Calu3 (cell line): ENCODE measurements at places on chromosomes 16 and 17.

GRCh38 chr16:9136596-9136995 lies 45.2 kb downstream of the HAPSTR1 start:
- DNase-seq: no peak

DNA sequence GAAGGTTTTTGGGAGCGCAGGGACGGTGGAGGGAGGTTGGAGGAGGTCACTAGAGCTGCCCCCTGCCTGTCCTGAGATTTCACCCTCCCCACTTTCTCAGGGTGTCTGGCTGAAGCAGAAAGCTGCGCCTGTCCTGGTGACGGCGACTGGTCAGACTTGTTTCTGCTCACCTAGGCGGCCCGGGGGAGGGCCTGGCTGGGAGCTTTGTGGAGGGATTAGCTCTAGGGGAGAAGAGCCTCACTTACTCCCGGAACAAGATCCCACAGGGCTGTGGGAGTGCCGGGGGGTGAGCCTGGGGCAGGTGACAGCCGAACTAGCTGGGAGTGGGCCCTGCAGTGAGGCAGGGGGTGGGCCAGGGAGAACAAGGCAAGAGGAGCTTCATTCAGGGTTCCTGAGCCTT lies 11.5 kb downstream of the NHERF1 start:
- peak; percentile 82 for DNase-seq

- no peak for DNase-seq
Measured at GRCh38 chr16:67841198-67841815, 813 bp upstream of the THAP11 start.

GRCh38 chr16:87661561-87661960 lies 59.3 kb downstream of the JPH3 start:
- DNase-seq: peak; percentile 53

- DNase-seq: no peak
Measured at GRCh38 chr16:19499006-19499405, 22.9 kb downstream of the GDE1 start.

- no peak for DNase-seq
Measured at GRCh38 chr17:34764716-34765115, 185.3 kb downstream of the TMEM132E start.

- peak; percentile 57 for DNase-seq
Measured at GRCh38 chr17:320809-321385, 31.7 kb downstream of the RPH3AL start.

DNA sequence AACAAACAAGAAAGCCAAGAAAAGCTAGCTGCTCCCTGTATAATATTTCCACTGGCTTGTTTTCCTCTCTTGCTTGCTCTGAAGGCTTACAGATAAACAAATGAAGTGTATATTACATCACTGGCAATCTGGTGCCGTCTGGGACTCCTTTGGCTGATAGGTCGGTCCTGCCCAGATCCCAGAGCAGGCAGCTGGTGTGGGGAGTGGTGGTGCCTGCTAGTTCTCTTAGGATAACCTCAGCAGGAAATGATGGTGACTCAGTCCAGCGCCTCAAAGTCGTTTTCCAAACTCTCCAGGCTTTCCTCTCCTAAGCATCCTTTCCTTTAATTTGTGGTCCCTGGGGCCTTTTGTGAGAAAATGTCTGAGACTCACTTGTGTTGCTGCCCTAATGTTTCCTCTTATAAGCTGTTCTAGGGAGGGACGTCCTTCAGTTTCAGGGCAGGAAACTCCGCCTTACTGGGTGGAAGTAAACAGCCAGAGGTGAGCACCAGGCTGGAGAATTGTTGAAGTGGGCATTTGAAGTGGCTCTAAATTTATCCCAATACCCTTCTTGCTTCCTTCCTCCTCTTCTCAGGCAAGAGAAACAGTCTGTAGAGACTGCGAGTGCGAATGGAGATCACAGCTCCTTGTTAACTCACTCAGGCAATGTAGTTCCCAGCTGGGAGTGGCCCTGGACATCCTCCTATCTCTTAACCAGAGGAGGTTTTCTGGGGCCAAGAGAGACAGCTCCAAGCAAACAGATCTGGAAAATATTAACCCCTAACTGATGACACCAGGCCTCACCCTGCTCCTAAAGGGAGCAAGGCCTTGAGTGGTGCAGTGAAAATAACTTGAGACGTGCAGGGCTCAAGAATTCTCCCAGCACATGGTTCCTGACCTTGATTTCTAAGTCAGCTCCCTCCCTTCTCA lies 34.9 kb downstream of the CD300LF start:
- no peak for DNase-seq

GRCh38 chr16:54936979-54937670 lies 6.5 kb downstream of the IRX5 start:
- DNase-seq: no peak

DNA sequence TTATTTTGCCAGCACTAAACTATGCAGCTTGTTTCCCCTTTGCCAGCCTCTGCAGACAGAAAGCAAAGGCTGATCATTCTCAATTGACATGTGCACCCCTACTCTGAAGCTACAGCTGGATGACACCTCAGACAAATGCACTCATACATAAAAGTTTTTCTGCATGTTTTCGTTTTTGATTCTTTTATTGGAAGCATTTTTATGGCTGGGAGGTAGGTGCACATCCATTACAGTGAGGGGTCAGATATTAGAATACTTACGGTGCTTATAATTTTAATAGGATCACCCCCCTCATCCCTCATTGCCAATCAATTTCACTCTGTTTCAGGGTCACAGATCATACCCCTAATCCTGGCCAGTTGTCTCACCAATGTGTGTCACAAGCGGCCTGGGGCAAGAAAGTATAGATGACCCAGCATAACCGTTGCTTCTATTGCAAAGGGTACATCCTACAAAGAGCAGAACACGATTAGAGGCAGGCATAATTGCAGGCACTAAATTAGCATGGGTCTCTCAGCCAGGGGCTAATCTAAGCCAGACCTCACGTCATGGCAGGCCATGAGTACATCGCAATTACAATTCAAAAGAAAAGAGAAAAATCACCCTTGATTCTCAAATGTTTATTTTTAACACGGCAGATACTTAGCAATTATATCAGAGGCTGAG lies 89.5 kb upstream of the SOX9 start:
- no peak for DNase-seq

GRCh38 chr17:64087252-64088005 lies 42.5 kb downstream of the ERN1 start:
- no peak for DNase-seq

DNA sequence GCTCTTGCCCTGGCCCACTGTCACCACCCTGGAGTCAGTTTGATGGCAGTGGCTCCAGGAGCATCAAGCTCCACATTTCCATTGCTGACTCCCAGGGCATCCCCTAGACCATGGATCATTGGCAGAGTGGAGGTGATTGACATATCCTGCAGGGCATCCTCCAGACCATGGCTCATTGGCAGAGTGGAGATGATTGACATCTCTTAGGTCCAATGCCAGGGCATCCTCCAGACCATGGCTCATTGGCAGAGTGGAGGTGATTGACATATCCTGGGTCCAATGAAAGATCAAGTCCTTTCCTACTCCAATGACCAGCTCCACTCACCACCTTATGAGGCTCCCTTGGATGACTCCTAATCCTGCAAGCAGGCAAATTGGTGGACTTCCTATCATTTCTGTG lies 174.3 kb upstream of the NLRP1 start:
- peak; percentile 3 for DNase-seq

DNA sequence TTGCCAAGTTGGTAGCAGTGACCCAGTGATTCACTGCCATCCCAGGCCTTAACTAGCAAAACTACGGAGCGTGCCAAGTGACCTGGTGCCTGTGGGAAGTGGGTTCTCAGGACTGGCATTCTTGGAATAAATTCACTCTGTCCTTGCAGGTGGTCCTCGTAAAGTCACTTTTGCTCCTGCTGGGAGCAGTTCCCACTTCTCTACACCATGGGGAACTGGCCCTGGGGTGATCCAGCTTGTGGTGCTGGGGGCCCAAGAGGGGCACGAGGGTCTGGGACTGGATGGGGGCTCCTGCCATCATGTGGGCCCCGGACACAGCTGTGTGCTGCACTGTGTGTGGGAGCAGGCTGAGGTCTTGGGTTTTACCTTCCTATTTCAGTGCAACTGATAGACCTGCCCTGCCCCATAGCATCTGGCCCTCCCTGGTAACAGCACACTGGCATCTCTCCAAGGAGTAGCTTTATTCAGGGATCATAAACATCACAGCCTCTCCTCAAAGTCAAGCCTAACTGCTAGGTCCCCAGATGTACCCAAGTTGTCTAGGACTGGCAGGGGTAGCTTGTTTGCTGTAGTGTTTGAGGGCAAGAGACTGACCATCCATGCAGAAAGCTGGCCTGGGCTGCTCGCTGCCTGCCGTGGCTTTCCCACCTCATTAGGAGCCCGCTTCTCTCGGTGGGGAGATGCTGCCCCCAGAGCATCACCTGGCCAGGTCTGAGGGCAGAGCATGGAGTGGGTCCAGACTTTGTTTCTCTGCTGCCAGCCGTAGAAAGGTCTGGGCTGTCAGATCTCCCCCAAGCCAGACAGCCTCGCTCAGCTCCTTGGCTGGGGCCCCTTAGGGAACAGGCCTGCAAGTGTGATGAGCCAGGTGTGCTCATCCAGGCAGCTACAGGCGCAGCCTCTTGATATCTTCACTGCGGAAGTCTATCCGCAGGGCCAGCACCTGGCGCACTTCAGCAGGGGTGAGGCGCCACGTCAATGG lies 26.0 kb downstream of the FCSK start:
- DNase-seq: no peak

GRCh38 chr16:86931410-86931941 lies 353.1 kb downstream of the FOXL1 start:
- no peak for DNase-seq

- no peak for DNase-seq
Measured at GRCh38 chr16:28607116-28607623, 2.7 kb downstream of the SULT1A1 start.

DNA sequence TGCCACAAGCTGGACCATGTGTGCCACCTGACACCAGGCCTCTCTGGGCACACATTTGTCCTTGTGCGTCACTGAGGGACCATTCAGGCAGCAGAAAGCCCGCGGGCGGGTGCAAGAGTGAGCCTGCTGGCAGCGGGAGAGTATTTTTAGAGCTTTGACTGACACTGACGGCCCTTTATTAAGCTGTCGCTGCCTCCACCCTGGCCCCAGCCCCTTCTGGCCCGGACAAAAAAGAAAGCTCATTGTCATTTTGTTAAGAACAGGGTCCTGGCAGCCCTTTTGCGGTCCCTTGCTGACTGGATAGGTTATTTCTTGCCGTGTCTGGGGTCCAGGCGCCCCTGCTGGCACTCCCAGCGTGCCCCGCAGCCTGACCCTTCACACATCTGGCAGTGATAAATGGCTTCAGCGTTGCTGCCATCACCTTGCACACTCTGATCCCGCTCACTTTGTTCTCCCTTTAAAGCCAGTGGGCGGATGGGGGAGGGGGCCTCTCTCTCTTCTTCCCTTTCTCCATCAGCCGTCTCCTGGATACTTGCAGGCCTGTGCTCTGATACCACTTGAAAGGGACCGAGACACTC lies 78.4 kb upstream of the NKD1 start:
- no peak for DNase-seq

DNA sequence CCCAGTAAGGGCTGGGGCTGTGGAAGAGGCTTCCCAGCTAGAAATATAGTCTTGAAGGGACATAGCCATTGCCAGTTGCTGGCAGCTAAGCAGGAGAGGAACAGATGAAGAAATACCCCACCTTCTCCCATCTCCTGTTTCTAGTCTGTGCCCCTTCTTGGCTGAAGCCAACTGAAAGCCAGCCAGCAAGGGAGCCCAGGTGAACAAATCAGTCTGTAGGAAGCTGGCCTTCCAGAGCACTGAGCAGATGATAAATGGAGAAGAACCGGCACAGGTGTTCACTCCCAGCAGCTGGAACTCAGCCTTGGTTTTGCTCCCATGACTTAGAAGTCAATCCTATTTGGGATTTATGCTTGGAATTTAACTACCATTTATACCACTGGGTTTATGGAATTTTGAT lies 69.2 kb upstream of the DHX40 start:
- no peak for DNase-seq

GRCh38 chr16:68736561-68736960 lies 531 bp upstream of the CDH1 start:
- no peak for DNase-seq

DNA sequence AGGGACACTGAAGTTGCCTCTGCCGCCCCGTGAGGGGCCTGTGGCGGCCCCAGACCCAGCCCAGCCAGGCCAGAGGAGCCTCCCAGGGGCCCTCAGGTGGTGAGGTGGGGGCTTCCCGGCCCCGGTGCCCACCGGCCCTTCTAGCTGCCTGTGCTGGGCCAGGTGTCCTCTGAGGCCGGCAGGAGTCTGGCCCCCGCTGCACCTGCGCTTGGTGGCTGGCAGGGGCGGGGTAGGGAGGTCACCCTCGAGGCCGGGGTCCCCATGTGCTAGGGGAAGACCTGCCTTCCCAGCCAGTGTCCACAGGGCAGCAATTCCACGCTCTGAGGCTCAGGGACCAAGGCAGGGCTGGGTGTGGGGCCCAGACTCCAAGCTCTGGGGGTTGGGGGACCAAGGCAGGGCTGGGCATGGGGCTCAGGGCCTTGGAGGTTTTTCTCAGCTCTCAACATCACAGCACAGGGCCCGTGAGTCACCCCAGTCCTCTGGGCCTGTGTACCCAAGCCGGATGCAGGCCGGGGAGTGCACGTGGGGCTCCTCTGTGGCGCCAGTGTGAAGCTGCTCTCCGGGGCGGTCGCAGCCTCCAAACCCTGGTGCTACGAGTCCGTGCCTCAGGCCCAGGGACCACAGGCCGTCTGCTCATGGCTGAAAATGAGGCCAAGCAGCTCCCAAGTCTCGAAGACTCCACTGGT lies 1.3 kb upstream of the CCDC154 start:
- DNase-seq: no peak

DNA sequence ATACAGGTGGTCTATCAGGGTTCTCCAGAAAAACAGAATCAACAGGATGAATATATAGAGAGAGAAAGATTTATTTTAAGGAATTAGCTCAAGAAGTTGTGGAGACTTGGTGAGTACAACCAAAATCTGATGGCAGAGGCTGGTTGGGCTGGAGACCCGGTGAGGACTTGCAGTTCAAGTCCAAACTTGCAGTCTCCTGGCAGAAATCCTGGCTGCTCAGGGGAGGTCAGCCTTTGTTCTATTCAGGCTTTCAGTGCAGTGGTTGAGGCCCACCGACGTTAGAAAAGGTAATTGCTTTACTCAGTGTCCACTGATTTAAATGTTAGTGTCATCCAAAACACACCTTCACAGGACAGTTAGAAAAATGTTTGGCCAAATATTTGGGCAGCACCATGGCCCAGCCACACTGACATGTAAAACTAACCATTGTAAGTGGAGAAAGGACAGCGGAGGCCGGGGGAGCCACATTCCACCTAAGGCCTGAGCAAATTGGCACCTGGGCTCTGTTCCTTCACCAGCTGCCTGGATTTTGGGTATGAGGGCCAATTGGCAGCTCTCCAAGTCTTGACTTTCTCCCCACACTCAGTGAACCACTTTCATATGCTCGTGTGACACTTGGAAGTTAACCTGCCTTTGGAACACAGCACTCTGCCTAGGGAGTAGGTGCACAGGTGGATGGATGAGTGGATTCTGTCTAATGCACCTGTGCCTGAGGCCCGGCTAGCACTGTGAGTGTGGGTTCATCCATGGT lies 54.7 kb downstream of the CACNG5 start:
- no peak for DNase-seq

GRCh38 chr17:31404028-31404949 lies 12.8 kb downstream of the RAB11FIP4 start:
- no peak for DNase-seq
